ENCODE measurements at places on chromosomes 7 and 10. TPM values are rescaled to one million over a fixed set of nuclear protein-coding genes. Genes with fewer than 3 reads are reported as not detected.

DNA sequence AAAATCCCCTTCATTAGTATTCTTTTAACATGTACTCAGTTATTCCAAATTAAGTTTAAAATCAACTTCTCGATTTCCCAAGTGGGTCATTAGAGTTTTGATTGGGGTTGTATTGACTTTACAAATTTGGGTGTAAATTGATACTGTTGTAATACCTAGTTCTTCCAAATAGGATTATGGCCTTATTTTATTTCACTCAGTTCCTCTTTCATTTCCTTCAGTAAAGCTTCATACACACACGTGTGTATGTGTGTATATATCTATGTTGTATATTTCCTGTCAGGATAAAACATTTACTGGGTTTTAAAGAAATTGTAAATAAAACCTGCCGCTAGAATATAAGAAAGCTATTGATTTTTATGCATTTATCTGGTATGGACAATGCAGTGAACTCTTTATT lies 15.9 kb downstream of the YME1L1 start:
- no peaks in the 10 kb centered on the region for H3K36me3 ChIP-seq
- no peak overlapping the region for H3K27ac ChIP-seq
- DNase-seq: no peak
- no peaks in the 10 kb centered on the region for H3K27me3 ChIP-seq
- H3K4me3 ChIP-seq: no peak overlapping the region

DNA sequence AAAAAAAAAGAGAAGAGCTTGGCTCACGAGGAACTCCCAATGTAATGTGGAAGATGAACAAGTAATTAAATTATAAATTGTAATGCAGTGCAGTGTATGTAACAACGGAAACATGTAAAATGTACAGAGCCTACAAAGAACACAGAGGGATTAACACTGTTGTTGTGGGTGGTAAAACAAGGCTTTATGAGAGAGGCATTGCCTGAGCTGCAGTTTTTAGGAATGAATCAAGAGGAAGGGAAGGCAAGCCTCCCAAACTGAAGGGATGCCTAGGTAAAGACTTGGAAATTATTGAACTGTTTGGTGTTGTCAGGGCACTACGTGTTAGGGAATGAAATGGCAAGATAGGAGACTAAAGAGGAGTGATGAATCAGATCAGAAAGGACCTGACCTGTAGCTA lies 213.7 kb downstream of the HTR7 start:
- no peaks in the 10 kb centered on the region for H3K36me3 ChIP-seq
- no peaks in the 10 kb centered on the region for H3K4me1 ChIP-seq
- H3K4me3 ChIP-seq: no peak overlapping the region
- no peak overlapping the region for H3K27ac ChIP-seq
- H3K27me3 ChIP-seq: no peaks in the 10 kb centered on the region

RHOBTB1 gene
- 14.6 TPM for total RNA-seq

SSC4D gene
- not detected for total RNA-seq

GRCh38 chr7:130417213-130417612 lies 23.6 kb downstream of the CEP41 start:
- no peaks in the 10 kb centered on the region for H3K27me3 ChIP-seq
- no peaks in the 10 kb centered on the region for H3K4me1 ChIP-seq
- no peaks in the 10 kb centered on the region for H3K36me3 ChIP-seq
- H3K4me3 ChIP-seq: no peak overlapping the region

- H3K27ac ChIP-seq: no peak overlapping the region
- no peaks in the 10 kb centered on the region for H3K36me3 ChIP-seq
- H3K4me1 ChIP-seq: no peaks in the 10 kb centered on the region
Observed at GRCh38 chr7:142771353-142771723, 568 bp downstream of the PRSS2 start.

PKD2L1 gene
- total RNA-seq: 0.32 TPM

DNA sequence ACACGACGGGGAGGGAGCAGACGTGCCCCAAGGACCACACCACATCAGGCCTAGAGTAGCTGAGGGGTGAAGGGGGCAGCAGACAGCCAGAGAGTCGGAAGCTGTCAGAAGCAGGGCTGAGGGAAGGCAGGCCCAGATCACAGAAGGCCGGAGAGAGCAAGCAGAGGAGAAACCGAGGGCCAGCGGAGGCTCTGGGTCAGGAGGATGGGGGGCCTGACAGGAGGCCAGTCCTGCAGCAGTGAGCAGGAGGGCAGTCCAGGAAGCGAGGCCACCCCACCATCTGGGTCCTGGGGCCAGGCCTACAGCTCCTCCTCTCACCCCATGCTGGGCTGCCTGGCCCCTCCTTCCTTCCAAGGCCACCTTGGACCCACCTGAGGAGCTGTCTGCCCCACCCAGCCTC lies 20.3 kb downstream of the SLIT1 start:
- no peaks in the 10 kb centered on the region for H3K36me3 ChIP-seq
- no peaks in the 10 kb centered on the region for H3K27me3 ChIP-seq
- no peaks in the 10 kb centered on the region for H3K4me1 ChIP-seq
- H3K4me3 ChIP-seq: no peak overlapping the region
- no peak for DNase-seq
- H3K27ac ChIP-seq: no peak overlapping the region

DNA sequence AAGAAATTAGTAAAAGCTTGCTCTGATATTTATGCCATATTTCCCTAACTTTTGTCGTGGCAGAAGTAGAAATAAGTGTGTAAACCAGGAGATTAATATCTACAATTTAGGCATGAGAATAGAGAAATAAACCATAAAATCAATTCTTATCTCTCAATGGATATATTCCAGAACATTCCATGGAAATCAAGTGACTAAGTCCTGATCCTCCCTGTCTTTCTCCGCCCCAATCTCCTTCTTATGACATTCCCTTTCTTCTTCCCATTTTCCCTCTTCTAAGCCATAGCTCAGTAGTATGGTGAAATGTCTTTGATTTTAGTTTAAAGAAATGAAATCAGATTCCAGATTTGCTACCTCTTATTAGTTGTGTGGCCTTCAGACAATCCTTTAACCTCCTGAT lies 88.8 kb downstream of the TBXAS1 start:
- H3K36me3 ChIP-seq: no peaks in the 10 kb centered on the region
- H3K4me3 ChIP-seq: no peak overlapping the region

C10orf67 gene
- total RNA-seq: not detected

- DNase-seq: no peak
- H3K27me3 ChIP-seq: no peaks in the 10 kb centered on the region
- H3K27ac ChIP-seq: no peak overlapping the region
- no peaks in the 10 kb centered on the region for H3K4me1 ChIP-seq
- no peaks in the 10 kb centered on the region for H3K36me3 ChIP-seq
- no peak overlapping the region for H3K4me3 ChIP-seq
Observed at GRCh38 chr10:132099389-132100090, 33.8 kb downstream of the JAKMIP3 start.

GRCh38 chr7:88328787-88329186 lies 22.1 kb upstream of the STEAP4 start:
- DNase-seq: no peak

HTR7 gene
- 0.66 TPM for total RNA-seq

DNA sequence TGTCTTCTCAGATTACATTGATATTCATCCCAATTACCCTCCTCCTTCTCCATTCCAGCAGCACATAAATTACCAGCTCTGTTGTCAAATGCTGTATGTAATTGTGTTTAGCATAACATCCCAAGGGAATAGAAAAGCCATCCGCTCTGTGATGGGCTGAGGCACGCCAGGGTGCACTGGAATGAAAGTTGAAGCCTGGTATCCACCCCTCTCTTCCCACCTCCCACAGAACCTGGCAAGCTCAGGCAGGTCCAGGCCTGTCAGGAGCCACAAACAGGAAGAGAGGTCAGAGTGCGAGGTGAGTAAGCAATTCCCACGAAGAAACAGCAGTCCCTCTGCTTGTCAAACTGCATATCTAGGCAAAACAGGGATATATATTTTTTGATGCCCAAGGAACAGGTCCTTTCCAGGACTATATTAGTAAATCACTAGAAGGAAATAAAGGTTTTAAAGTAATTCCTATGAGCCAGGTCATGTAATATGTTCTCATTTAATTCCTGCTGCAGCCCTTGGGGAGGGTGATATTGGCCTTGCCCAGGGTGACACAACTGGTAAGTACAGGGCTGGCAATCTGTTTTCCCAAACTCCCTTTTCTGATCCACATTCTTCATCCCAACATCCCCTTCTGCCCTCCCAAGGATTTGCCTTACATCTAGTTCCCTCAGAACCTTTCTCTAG lies 155.6 kb upstream of the GHITM start:
- no peak overlapping the region for H3K27ac ChIP-seq
- no peaks in the 10 kb centered on the region for H3K4me1 ChIP-seq
- no peaks in the 10 kb centered on the region for H3K36me3 ChIP-seq

TMEM176B gene
- 105 TPM for total RNA-seq

GRCh38 chr10:65571011-65571570 lies 1354.7 kb upstream of the LRRTM3 start:
- H3K27me3 ChIP-seq: no peaks in the 10 kb centered on the region
- DNase-seq: no peak
- no peaks in the 10 kb centered on the region for H3K4me1 ChIP-seq
- peak overlapping the region; percentile 60 for H3K4me3 ChIP-seq
- no peaks in the 10 kb centered on the region for H3K36me3 ChIP-seq

DNA sequence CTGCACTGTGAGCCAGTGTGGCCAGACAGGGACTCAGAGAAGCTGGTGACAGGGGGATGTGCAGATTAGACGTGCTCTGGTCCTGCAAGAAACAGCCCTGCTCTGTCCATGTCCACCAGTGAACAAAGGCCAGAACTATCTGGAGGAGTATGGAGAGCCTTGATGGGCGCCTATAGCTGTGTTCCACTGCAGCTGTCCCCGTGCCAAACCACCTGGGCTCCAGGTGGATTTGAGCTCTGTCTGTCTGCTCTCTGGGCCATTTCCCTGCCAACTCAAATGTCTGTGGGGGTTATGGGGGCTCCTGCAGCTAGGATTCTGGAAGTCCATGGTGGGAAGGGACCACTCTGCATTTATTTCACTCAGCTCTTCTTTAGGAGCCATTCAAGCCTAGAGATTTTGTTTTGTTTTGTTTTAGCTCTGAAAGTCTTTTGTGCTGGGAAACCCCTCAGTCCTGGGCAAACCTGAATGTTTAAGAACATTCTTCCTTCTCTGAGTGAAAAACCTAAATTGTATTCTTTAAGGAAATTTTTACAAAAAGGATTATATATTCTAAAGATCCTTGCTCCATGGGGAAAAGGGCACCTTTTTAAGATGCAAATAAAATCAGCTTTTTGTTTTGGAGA lies 1039.5 kb upstream of the SORCS1 start:
- H3K36me3 ChIP-seq: no peaks in the 10 kb centered on the region
- no peak overlapping the region for H3K4me3 ChIP-seq
- H3K27ac ChIP-seq: no peak overlapping the region
- H3K4me1 ChIP-seq: no peaks in the 10 kb centered on the region
- DNase-seq: no peak

DNA sequence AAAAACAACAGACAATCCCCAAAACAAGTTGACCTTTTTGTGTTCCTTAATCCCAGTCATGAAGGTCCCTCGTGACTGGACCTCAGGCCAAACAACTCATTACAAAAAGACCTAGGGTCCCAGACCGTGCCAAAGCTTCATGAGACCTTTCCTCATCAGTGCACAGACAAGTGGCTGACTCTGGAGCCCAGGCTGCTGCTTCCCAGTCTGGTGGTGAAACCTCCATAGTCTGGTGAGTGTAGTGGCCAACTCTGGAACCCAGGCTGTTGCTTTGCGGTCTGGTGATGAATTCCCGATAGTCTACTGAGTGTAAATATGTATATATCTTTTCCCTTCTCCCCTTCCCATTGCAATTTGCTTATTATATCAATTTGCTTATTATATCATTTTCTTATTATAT lies 22.1 kb upstream of the SLC18A3 start:
- H3K36me3 ChIP-seq: no peaks in the 10 kb centered on the region
- no peaks in the 10 kb centered on the region for H3K27me3 ChIP-seq
- H3K4me3 ChIP-seq: no peak overlapping the region
- no peak for DNase-seq
- H3K4me1 ChIP-seq: no peaks in the 10 kb centered on the region
